Osteocyte (in vitro differentiated cells): ENCODE measurements at places on chromosomes 2 and 18. TPM values are rescaled to one million over a fixed set of nuclear protein-coding genes. Genes with fewer than 3 reads are reported as not detected.

- DNase-seq = no peak
These were observed 36.5 kb downstream of the NLRC4 start for GRCh38 chr2:32228181-32228580.

DNA sequence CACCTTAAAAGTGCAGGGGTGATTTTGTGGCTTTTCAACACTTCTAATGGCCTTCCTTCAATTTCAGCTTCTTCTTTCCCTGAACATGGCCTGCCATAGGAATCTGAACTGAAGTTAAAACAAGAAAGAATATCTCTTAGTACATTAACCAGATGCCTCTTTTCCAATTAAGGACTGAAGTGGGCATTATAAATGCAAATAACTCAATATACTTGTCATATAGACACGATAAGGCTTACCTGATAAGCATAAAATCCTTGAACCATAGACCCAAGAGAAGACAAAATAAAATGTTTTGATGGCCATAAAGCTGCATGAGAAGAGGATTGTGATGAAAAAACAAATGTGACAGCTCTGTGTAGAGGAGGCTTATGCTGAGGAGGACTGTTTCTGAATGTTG, 173.1 kb downstream of the MC4R start:
- DNase-seq = no peak

DNA sequence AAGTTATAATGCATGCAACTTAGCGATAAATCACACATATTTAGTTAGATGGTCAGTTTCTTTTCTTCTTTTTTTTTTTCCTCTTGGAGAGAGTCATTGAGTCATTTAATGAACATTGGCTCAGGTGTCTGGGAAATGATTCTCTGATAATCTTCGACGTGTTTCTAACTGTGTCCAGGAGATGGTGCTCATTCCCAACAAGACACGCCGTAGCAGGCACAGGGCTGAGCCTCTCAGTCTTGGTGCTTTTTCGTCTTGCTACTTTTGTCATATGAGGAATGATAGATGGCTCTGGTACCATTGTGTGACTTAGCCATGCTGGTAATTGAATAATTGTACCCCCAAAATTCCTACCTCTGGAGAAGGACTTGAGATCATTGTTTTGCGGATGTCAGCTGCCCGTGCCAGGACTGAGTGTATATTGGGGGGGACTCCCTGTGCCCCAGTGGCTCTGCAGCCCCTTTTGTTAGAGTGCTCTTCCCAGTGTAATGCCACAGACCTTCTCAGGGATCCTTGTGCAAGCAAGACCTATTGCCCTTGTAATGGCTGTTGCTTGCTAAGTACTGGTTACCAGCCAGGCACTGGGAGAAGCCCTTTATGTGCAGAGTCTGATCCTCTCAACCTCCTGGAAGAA, 107.6 kb upstream of the CYRIA start:
- no peak for DNase-seq

DNA sequence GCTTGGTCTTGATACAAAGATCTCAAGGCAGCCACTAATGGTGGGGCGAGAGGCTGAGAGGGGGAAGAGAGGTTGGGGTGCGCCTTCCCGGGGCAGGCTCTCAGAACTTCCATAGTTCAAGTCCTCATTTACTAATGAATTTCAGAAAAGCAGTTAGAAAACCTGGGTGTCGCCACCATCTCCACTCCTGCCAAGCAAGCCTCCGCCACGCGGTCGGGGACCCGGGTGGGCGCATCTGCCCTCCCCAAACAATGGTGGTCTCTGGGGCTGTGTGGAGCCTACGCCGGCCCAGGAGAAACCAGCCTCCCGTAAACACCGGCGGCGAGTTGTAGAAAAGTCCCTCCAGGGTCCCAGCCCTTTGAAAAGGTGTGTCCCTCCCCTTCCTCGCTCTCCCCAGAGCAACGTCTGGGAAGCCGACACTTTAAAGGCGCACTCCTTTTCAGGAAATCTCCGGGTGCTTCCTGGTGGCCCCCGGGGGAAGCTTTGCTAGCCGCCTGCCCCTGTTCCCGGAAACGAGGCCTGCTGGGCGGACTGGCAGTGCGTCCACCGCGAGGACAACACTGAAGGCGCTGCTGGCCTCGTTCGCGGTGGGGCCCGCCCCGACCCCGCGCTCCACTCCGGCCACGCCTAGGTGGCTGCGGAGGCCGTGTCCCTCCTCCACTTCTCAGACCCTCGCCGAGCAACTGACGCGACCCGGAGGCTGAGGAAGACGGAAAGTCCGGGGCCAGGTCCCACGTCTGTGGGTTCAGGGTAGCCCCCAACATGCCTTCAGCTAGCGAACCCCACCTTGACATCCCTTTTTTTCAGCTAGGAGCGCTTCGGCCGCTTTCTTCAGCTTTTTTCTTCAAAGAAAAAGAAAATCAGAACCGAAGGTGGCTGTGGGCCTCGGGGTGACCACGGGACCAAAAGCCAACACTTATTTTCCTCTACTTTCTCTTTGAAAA, 16.8 kb downstream of the EVX2 start:
- DNase-seq = no peak

- DNase-seq = no peak
These were observed 132.7 kb upstream of the MEX3C start for GRCh38 chr18:51330148-51330547.

- no peak for DNase-seq
These were observed 70.4 kb upstream of the DNER start for GRCh38 chr2:229784791-229785190.

DNA sequence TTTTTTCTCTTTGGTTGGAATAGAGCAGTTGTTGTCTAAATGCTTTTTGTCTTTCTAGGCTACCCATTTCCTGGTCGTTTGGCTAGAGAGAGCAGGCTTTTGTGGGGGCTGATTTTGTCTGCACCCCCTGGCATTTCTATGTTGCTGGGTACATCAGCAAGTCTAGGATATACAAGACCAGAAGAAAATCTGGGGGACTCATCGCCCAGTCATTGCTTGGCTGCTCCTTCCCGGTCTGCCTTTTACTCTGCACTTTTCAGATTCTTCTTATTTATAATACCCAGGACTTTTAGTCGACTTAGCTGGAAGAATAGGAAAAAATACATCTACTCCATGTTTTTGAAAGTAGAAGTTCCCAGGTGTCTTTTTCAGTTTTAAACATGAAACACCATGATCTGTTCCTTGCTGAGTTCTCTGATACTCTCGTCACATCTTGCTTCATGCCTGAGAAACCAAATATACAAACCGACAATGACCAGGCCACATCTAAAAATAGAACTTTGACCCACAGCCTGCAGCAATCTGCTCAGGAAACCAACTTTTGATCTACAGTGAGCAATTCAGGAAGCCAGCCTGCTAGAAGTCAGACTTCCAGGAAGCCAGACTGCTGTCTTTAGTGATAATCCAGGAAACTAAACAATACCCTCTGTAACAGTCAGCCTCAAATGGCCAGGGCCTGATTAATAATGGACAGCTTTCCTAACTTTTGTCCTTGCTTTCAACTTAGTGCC, 163.8 kb upstream of the MEX3C start:
- DNase-seq = no peak

- no peak for DNase-seq
These were observed 36.9 kb downstream of the TRAK2 start for GRCh38 chr2:201414099-201415023.

GRCh38 chr18:50310080-50310479, 22.6 kb upstream of the CXXC1 start:
- DNase-seq = no peak

- DNase-seq = no peak
These were observed 39.1 kb upstream of the MAP4K4 start for GRCh38 chr2:101658387-101658786.

DNA sequence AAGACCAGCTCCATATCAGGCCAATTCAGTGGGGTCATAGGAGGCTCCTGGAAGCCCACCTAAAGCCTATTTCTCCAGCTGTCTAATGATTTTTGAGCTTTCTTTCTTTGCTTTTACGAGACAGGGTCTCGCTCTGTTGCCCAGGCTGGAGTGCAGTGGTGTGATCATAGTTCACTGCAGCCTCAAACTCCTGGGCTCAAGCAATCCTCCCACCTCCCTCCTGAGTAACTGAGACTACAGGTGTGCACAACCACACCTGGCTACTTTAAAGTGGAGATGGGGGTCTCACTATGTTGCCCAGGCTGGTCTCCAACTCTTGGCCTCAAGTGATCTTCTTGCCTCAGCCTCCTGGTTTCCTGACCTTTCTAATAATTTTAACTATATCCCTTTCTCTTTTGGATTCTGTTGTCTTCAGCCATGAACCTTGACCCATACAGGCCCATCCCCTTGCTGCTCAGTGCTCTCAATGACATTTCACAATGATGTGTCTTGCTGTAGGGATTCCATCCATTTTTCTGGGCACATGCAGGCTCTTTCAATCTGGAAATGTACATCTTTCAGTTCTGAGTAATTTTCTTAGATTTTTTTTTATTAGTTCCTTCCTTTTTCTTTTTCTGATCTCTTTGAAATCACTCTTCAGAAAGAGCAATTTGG, 29.7 kb downstream of the GNLY start:
- DNase-seq = no peak

GRCh38 chr2:188964976-188965546, 9.1 kb upstream of the COL3A1 start:
- no peak for DNase-seq

DNA sequence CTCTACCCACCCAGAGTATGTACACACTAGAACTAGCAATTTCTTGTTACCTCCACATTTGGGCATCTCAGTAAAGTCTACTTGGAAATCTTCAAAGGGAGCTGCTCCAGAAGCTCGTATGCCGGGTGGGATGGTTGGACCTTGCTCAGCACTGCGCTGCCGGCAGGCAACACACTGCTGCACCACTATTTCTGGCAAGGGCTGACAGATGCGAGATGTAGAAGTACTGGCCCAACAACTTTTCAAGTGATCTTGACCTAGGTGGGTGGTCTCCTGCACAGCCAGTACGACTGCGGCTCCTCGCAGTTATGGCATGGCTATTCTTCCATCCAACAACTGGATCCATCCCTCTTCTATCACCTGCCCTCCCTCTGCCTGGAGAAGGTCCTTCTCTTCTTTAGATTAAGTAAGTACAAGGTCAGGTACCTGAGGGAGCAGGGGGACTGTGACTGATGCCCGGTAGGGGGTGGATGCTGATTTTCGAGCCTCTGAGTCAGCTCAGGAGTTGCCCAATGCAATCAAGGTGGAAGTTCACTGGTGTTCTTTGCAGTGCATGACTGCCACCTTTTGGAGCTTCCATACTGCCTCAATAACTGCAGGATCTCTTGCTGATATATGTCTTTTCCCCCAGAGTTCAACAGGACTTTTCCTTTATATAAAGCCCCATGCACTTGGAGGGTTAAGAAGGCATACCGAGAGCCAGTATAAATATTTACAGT, 100.4 kb upstream of the SLC1A4 start:
- no peak for DNase-seq

DNA sequence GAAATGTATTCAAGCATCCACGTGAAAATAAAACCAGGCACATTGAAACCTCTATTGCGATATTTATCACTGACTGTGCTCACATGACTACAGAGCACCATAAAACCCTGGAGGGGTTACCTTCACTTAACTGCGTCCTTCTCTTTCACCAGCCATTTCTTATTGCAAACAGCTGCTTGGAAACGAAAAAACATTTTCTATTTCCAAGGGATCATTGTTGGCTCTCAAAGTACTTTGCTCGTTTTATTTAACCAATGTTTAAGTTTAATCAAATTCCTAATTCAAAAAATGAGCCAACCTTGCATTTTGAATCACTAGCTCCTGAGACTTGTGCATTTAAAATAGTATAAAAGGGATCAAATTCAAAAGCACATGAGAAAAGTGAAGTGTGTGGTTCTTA, 134.4 kb downstream of the OSR1 start:
- DNase-seq = no peak

DNA sequence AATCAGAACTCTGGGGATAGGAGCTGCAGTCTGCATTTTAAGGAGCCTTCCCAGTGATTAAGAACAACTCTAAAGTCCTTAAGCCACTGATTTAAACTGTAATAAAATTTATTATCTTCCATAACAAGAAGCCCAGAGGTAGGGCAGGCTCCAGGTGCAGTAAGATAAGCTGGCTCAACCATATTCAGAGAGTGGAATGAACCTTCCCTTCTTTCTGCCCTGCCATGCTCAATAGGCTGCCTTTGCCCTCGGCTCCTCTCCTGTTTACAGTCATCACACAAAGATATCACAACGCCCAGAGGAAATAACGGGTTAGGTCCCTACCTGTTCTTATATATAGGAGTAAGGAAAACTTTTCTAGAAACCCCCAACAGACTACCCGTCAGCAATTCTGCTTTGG, 90.5 kb upstream of the CDCA7 start:
- DNase-seq = no peak

Gene SATB2
- total RNA-seq = 11.6 and 12.8 TPM in 2 replicates

Gene DSC2
- total RNA-seq = 1.2 and 1.6 TPM in 2 replicates

Gene CSRNP3
- 1.5 and 1.9 TPM in 2 replicates for total RNA-seq

Gene TDRD15
- total RNA-seq = not detected in 2 replicates

Gene DYNAP
- total RNA-seq = not detected in 2 replicates

Gene ASIC4
- total RNA-seq = 0.11 and 0.13 TPM in 2 replicates
